ENCODE measurements at places on chromosomes 12 and 14.

DNA sequence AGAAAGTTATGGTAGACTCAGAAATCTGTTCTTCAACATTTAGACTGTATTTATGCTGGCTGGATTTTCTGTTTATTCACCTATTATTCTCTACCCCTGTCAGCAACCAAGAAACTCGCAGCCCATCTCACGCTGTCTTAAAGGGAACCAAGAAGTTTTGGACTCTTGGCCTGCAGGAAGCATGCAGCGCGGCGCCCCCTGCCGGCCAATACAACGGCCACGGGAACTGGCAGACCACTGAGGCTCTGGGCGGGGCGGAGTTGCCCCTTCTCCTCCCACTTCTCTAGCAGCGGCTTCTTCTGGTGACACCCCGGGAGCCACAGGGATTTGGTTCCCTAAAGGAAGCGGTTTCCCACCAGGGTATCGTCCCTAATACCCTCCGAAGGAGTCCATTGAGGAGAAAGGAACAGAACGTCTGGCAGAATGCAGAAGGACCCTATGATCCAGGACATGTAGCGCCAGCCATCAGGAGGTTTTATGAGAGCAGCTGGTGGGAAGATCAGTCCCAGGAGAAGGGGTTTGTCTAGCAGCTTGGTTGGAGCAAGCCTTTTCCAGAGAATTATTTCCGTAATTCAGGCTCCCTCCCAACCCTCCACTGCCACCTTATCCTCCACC is 21.0 kb upstream of the RNASE2 start:
- DNase-seq, result peak; percentile 3

DNA sequence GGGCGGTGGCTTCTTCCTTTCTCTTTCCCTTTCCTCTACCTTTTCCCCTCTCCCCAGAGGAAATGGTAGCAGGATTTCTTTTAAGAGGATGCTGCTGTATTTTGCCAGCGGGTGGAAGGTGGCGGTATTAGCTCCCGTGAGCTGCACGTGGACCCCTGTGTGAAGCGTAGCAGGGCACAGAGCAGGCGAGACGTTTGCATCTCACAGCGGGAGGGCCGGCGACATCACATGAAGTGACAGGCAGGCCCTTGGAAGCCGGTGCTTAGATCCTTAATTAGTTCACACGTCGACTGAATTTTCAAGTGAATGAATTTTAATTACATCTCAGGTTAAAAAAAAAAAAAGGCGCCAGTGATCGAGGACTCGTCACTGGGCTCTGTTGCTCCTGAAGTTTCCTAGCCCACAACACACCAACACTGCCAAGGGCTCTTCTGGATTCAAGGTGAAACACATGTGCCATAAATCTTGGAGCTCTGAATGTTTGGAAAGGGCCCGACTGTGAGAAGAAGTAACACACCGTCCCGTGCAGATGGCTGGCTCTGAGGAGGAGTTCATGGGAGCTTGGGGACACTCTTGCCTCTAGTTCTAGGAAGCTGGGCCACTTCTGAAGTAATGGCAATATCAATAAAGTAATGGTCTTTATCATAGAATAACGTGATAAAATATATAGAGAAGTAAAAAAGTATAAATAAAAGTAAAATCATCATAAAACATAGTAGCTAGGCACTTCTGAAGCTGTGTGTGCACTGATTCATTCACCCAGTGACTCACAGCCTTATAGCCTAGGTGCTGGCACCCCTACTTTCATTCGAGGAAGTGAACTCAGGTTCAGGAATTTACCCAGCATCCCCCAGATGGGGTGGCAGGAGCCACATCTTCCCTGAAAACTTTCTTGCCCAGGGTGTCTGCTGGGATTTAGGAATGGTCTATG is 75.3 kb downstream of the AACS start:
- DNase-seq, result no peak

DNA sequence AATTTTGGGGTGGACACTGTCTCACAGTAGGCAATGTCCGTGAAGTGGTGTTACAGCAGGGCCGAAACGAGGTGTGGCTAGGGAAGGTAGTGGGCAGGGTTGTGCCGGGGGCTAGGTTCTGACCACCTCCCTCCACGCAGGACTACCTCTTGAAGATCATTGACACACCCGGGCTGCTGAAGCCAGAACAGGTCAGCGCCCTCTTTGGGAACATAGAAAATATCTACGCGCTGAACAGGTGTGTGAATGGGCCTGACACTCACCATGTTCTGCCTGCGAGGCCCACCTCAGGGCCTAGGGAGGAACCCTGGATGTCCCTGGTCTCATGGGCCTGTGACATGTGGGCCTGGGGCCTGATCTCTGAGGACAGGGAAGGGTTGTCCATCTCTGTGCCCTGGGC is 24.6 kb downstream of the PLEKHG3 start:
- no peak for DNase-seq

DNA sequence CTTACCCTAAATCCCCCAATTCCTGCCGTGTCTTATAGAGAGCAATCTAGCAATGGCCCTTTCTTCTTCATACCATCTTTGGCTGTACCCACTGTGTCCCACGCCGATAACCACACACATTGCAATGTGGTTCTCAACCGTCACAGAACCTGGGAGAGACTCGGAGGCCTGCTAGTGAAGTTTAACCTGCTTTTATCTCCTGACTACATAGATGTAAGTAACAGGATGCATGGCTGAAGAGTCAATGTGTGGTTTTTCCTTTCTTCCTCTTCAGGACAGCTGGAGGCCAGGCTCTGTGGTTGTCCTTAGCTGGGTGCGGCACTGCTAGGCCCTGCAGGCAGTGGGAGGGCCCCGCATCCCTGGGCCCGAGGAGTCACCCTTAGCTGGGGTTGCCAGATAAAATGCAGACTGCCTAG is 51.3 kb downstream of the ZNF664 start:
- no peak for DNase-seq

DNA sequence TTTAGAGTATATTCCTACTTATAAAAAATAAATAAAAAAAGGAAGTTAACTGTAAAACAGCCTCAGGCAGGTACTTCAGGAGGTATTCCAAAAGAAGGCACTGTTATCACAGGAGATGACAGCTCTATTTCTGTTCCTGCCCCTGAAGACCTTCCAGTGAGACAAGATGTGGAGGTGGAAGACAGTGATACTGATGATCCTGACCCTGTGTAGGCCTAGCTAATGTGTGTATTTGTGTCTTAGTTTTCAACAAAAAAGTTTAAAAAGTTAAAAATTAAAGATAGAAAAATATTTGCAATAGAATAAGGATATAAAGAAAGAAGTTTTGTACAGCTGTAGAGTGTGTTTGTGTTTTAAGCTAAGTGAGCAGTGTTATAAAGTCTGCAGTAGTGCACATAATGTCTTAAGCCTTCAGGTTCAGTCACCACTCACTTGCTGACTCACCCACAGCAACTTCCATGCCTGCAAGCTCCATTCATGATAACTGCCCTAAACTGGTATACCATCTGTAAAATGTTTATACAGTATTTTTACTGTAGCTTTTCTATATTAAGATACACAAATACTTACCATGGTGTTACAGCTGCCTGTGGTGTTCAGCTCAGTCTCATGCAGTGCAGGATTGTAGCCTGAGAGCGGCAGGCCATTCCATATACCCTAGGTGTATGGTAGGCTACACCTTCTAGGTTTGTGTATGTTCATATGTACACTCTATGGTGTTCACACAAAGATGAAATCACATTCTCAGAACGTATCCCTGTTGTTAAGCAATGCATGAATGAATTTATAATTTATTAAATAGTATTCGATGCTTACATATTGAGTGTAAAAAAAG is 121.1 kb downstream of the ANO6 start:
- DNase-seq, result no peak

GRCh38 chr12:64780531-64781279 is 21.5 kb upstream of the GNS start:
- no peak for DNase-seq

DNA sequence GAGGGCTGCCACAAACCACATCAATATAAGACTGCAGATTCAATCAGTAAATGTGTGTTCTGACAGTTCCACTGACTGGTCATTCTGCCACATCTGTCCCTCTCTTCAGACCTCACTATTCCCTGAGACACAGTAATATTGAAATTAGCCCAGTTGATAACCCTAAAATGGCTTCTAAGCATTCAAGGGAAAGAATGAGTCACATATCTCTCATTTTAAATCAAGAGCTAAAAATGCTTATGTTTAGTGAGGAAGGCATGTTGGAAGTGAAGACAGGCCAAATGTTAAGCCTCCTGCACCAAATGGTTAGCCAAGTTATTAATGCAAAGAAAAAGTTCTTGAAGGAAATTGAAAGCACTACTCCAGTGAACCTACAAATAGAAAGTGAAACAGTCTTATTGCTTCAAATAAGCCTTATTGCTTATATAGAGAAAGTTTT is 24.5 kb upstream of the KIF21A start:
- no peak for DNase-seq

GRCh38 chr14:22887990-22888378 is 5.0 kb downstream of the REM2 start:
- no peak for DNase-seq

DNA sequence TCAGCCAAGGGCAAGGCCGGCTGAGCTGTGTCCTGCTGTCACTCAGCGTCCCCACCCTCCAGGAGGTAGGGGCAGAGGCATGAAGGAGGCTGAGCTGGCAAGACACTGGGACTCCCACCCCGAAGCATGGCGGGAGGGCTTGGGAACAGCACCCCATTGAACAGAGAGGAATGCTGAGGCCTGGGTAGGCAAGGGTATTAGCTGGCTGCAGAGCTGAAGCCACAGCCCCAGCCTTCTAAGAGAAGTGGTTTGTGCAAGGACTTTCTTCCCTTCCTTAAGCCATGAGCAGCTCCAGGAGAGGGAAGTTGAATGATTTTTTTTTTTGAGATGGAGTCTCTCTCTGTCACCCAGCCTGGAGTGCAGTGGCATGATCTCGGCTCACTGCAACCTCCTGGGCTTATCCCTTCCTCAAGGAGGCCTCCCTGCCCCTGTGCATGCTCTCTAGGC is 6.6 kb upstream of the CFAP73 start:
- DNase-seq, result no peak

DNA sequence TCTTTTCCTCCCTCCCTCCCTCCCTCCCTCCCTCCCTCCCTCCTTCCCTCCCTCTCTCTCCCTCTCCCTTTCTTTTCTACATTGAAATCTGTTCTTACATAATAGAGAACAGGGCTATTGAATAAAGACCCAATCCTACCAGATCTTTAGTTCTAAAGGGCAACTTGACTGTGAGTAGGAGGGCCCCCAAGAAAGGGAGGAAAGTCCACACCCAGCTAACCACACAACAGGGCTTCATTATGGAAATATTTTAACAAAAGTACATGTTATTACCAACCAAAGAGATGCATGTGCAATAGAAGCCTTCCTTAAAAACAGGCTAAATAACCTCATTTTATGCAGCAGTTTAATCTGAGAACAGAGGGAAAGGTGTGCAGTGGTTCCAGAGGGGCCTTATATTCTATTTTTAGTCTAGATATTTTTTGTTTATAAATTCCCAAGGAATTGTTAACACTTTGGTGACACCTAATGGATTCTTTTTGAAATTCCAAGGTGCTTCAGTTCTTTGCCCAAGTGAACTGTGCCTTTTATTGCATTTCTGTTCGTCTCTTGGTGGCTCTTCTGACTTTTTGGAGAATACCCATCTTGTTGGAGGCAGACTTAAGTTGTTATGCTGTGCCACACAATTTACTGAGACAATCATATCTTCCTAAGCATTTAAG is 63.0 kb downstream of the GNS start:
- DNase-seq, result no peak

DNA sequence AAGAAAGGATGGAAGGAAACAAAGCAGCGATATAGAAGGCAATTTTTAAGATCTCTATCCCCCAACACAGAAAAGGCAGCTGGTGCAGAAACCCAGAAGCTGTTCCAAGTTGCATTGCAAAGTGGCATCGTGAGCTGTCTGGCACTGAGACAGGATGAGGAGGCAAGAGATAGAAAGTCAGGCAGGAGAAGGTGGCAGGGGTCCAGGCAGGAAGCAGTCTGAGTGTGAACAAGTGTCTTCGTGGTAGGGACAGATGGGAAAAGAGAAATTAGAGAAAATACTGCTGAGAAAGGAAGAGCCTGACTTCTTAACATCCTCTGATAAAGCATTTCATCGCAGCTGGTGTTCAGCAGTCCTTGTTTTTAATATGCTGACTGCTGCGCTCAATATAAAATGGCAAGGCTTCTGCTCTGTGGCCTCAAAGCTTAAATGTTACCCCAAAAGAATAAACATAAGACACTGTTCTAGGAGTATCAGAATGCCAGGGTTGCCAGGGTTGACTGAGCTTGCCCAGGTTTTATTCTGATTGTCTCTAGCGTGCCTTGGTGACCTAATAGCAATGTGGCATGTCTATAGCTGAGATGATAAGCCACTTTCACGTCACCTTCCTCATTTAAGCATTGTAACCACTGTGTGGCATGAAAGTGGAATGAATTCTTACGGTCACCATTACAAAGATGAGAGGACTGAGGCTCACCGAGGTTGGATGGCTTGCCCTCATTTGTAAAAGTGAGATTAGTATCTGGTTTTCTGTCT is 397.6 kb downstream of the NUAK1 start:
- DNase-seq, result no peak

- DNase-seq, result no peak
Measured at GRCh38 chr14:101192661-101193000, 289.1 kb upstream of the RTL1 start.

DNA sequence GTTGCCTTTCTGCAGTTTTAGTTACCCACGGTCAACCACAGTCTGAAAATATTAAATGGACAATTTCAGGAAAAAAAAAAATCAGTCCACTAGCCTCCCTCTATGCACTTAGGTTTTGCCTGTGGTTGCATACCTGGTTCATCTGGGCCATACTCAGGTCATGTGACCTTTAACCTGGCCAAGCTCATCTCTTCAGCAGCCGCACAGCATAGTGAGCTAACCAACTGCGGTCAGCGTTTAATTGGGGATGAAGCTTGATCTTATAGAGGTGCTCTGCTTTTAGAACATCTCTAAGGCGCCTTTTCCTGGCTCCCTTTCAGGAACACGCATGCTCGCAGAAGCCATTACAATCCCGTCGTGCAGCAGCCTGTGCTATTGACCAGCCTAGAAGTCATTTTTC is 177.2 kb upstream of the HMGA2 start:
- DNase-seq, result no peak

DNA sequence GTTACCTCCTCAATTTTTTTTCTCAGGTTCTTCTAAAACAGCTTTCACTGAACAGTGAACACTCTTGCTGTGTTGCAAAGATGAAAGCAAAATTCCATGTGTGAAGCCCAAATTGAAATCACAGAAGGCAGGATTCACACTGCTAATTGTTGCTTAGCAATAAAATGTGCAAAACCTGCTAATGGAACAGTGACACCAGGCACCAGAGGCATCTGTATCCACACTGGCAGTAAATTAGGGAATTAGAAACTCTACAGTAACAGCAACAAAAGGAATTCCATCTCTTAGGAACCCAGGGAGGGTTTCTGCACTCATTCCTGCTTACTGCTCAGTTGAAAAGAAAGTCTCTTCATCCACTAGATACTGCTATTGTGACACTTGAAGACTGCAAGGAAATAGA is 202.3 kb downstream of the GXYLT1 start:
- no peak for DNase-seq
